NCI-H2081 treated with DMSO at 0.1 percent for 48 hours (cell line): ENCODE measurements at places on chromosomes 3 and 15.

- no peak for DNase-seq
Observed at GRCh38 chr15:93428150-93428549, 339.1 kb upstream of the RGMA start.

DNA sequence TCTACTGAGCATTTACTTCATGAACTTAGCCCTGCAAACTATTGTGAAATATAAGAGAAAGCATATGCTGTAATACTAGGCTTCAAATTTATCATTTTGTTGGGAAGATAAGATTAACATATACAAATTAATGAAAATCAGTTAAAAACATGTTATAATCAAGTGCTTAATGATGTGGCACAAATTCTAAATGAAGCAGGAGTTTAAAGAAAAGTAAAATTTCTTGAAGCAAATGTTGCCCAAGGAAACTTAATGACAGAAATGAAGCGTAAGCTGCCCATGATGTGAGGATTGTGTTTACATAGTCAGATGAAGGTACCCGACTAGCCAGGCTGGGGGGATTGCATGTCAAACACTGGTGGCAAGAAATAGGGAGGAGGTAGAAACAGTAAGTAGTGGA, 103.1 kb upstream of the GAP43 start:
- DNase-seq, result no peak

- DNase-seq, result no peak
Observed at GRCh38 chr3:197460002-197460401, 95.8 kb downstream of the BDH1 start.

DNA sequence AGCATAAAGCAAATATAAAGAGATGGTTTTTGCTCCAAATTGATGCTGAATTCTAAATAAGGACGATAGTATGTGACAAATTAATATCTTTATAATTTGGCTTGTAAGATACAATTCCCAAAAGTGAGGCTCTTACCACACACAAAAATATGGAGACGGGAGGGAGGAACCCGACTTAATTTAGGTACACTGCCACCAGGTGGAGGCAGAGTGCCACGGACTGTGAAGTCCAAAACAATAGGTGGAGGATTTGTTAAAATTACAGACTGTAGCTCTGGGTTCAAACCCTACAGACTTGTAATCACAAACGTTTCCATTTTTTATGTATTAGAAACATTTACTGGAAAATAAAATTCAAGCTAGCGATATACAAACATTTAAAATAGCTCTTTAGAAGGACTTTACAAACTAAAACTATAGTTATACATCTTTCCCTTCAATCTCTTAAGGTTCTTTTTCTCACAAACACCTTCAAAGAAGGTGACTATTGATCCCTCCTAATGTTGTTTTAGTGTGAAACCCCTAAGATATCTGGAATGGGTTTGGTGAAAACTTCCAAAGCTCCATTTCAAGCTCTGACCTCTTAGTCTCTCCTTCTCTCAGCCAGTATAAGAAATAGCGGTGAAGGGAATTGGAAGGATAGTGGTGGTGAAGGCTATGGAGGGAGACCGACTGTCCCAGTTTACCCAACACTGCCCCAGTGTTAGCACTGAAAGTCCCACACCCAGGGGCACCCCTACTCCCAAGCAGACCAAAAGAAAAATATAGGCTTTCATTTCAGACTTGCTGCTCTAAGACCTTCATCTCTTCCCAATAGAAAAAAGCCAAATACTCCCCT, 89.7 kb downstream of the AQP9 start:
- DNase-seq, result peak; percentile 18

GRCh38 chr3:171282041-171282440, 178.2 kb downstream of the TNIK start:
- DNase-seq, result no peak

DNA sequence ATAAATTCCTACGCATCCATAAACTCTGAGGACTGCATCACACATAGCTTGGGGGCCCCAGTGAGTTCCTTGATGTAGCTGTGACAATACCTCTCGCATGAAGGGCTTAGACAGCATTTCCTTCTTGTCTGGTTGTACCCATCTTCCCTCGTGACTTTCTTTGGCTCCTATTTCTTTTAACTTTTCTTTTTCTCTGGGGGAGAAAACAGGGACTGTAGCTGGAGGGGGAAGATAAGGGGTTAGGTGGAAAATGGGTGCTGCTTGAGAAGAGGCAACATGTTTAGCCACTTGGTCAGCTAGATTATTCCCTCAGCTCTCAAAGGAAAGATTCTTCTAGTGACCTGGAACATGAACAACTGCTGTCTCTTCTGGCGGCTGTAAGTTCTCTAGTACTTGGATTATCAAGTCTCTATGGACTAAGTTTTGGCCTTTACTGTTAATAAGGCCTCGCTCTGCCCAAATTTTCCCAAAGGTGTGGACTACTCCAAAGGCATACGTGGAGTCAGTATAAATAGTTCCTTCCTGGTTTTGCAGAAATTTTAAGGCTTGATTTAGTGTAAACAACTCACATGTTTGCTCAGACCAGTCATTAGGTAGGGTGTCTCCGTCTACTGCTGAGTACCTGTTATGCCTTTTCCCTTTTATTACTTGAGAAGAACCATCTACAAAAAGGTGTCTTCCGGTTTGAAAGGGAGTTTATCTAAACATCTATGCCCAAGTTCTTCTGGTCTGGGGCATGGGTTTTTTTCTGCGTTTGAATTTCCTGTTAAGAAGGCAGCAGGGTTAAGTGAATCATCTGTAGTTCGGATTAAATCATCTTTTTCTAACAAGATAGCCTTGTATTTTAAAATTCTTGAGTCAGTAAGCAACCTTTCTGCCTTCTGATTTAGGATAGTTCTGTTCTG, 21.0 kb upstream of the ATG7 start:
- DNase-seq, result no peak

- no peak for DNase-seq
Observed at GRCh38 chr15:53709821-53710220, 49.6 kb downstream of the WDR72 start.

GRCh38 chr3:193929921-193930646, 205.9 kb upstream of the HES1 start:
- DNase-seq, result no peak

DNA sequence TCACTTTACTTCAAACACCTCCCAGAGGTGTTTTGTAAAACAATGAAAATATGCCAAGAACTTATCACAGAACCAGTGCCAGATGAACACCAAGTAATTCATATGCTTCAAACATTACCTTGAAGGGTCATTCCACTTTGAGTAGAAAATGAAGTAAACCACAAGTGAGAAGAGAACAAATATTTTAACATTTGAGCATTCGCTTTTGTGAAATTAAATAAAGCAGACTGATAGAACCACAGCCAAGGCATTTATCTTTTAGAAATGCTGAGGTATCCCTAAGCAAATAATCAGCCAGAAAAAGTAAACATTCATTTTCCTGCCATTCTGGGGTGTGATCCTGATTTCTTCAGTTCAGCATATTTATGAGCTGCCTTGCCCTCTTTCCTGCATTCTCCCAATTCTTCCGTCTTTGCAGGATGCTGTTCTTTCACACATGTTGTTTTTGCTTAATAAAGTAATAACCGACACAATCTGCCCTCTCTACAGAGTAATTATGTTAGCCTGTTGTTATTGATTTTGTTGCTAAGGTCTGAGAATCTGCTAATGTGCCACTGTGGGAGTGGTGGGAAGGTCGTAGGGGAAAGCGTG, 235.6 kb upstream of the TGFBR2 start:
- DNase-seq, result no peak

GRCh38 chr15:78325092-78325843, 14.9 kb upstream of the CRABP1 start:
- DNase-seq, result no peak

DNA sequence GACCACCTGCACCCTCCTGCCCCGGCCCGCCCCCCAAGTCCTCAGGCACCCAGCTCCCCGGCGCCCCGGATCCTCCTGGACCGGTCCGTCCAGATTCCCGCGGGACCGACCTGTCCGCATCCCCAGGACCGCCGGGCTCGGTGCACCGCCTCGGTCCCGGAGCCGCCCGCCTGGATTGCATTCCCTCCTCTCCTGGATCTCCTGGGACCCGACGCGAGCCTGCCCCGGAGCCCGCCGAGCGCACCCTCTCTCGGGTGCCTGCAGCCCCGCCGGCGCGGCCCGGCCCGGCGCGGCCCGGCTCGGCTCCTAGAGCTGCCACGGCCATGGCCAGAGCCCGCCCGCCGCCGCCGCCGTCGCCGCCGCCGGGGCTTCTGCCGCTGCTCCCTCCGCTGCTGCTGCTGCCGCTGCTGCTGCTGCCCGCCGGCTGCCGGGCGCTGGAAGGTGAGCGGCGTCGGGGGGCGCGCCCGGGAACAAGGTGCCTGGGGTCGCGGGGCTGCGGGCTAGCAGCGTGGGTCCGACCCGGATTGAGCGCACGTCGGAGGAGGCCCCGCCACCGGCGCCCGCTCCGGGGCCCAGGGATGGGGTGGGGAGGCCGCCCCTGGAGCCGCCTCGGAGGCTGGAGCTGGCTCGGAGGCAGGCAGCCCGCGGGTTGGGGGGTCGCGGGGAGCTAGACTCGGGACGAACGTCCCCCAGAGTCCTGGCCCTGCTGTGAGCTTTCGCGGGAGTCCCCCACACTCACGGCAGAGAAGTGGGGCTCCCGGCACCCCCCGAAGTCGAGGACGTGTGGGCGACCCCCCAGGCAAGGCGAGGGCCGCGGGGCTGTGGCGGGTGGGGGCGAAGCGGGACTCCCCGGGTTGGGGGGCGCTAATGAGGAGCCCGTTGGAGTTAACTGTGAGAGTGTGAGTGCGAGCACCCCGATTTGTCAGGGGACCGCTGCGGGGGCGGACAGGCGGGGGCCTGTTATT, 610 bp downstream of the EPHB3 start:
- DNase-seq, result no peak

- no peak for DNase-seq
Observed at GRCh38 chr3:197460639-197461038, 95.1 kb downstream of the BDH1 start.

DNA sequence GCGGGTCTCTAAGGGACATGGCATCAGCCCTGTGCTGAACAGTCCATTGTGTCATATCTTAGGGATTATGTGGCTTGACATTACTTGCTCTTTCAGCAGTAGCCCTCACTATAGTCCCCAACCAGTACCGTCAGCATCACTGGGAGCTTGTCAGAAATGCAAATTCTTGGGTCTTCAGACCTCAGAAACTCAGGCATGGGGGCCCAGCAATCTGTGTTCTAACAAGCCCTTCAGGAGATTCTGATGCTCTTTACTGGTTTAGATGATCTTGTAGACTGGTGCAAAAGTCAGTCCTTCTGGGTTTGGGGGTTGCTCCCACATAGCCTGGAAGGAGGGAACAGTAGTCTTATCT, 39.0 kb upstream of the TRAK1 start:
- DNase-seq, result no peak
